ENCODE measurements at places on chromosomes 13 and 19.

DNA sequence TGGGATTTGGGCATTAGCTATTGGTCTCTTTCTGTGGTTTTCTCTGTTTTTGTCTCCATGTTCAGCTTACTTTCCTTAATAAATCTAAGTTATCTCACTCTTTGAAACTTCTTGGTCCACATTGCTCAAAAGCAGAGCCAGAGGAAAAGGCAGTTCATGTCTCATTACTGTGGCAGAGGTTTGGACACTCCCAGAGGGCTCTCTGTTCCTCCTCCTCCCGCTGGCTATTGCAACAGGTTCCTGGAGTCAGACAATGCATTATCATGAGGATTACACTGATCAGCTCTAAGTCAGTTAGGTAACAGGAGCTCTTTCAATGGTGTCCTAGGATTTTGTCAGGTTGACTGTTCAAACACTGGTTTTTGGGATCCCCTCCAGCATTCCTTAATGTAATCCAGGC is 298.8 kb downstream of the NDFIP2 start:
- DNase-seq = no peak

- peak; percentile 63 for DNase-seq
Observed at GRCh38 chr13:77698201-77699058, 943 bp downstream of the SLAIN1 start.

GRCh38 chr19:49442771-49443365 is 1.5 kb upstream of the SLC17A7 start:
- peak; percentile 93 for DNase-seq

DNA sequence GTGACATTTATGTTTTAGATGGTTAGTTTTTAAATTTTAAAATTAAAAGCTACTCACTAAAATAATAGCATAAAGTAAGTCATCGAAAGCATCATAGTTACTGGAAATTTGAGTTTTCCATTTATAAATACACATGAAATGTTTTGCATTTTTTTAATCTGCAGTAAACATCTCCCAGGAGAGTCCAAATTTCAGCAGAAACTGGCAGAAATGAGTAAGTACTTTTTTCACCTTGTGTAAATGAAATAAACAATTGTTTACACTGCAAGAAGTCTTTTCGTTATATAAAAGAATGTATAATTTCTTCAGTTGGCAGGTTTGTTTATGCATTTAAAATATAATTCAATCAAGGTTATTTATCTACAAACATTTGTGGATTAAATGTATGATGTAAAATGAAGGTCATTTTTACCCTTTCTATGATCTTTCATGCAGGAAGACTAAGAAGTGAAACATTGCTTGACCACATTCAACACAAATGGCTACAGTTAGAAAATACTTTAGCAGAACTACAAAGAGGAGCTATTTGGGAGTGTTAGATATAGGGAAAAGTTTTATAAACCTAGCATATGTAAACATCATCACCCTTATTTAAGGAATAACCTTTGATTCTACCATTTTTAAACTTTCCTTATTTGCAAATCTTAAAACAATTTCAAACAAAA is 55.6 kb downstream of the RCBTB2 start:
- DNase-seq = no peak

DNA sequence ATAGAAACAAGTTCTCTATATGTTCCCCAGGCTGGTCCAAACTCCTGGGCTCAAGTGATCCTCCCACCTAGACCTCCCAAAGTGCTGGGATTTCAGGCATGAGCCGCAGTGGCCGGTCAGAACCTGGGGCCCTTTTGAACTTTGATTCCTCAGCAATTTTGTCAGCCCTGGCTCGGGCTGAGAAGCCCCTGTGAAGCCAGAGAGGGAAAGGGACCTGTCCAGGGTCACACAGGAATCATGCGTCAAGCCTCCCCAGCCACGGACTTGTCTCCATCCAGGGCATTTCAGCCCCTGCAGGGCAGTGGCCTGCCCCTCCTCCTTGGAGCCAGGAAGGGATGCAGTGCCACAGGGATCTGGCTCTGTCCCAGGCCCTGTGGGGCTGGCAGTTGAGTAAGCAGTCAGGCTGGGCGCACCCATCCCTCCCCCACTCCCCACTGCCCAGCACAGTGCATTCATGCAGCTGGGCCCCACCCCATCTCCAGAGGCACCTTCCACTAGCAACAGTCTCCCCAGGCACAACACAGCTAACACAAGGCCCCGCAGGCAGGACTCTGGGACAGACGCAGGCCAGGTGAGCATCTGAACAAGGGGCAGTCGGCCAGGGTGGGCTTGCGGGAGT is at the start of gene CAPS:
Gene CAPS, plus strand, starts transcription at position 516 of the 619 bp plus-strand sequence. CDS start 153 bp downstream, outside the sequence.
- DNase-seq = peak; percentile 35

- DNase-seq = no peak
Observed at GRCh38 chr19:21321134-21321533, 8.1 kb downstream of the ZNF708 start.

DNA sequence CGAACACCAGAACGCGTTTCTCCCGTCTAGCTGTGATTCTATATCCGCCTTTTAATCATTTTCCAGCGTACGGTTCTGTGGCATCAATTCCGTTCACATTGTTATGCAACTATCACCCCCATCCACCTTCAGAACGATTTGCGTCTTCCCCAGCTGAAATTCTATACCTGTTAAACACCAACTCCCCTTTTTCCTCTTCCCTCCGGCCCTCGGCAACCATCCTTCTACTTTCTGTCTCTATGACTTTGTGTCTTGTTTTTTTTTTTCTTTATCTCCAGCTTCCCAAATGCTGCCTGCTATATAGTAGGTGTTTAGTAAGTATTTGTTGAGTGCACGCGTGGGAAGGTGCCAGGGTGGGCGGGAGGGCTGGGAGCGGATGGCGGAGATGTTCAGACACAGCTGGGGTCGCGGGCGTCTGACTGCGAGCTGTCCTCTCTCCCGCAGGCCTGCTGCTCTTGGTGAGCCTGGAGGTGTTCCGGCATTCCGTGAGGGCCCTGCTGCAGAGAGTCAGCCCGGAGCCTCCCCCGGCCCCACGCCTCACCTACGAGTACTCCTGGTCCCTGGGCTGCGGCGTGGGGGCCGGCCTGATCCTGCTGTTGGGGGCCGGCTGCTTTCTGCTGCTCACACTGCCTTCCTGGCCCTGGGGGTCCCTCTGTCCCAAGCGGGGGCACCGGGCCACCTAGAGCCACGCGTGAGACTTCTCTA is 20.2 kb downstream of the CACNG6 start:
- no peak for DNase-seq

DNA sequence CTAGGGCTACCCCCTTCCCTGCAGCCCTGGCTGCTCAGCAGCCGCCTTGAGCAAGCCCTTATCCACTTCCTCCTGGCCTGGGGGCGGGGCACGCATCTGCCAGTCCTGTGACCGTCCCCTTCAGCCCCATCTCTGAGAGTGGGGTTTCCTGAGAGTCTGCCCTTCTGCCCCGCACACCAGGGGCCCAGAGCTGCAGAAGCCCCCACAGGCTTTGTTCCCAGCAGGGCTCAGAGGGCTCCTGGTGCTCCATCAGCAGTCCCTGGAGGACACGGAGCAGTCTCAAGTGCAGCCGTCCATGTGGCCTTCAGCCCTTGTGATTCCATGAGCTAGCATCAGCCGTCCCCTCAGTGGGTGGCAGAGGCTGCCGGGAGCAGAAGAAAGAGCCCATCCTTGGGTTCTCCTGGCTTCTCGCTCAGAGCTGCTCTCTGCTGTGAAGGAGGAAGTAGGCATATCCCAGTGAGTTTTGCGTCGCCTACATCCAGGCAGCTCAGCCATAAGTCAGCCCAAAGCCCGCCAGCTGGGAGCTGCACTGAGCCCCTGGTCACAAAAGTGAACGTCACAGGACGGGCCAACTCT is 16.3 kb downstream of the MYO9B start:
- DNase-seq = no peak

DNA sequence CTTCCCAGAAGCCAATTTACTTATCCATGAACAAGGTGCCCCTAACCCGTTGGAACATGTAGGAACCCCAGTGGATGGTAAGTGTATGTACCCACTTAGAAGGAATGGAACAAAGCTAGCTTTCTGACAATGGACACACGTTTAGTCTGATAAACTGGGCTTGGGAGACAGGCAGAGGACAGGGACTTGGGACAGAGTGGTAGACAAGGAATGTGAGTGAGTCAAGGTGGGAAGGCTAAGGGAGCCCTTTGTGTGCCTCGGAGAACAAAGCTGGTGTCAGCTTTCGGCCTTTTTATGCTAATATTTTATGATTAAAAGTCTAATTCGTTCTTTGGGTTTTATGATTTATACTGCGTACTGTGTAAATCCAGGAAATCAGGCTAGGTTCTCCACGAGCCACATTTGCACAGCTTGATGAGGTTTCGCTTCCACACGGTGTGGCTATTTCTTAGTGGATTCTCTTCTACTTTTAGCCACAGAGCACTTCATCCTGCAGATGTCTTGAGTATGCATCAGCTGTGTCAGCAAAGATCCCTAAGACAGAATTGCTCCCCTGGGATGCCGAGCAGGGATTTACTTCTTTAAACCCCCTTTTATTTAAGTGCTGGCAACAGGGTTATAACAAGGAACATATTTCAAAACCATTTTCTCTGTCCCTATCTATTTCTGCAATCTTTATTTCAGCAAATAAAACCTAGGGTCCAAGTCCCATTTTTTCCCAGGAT is 258.5 kb downstream of the DLEU7 start:
- no peak for DNase-seq

GRCh38 chr19:55537741-55538111 is 793 bp upstream of the SBK2 start:
- no peak for DNase-seq

DNA sequence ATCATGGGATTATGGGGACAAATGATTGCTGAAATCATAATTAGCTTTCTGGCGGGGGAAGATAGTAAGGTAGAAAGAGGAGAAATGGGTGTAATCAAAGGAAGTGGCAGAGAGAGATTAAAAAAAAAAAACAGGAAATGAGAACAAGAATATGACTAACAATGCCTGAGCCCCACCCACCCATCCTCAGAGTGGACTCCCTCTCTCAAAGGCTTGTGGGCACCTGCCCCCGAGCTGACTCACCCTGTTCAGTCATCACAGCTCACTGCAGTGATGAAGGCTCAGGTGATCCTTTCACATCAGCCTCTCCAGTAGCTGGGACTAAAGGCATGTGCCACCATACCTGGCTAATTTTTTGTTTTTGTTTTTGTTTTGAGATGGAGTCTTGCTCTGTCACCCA is 26.4 kb upstream of the TPT1 start:
- no peak for DNase-seq

DNA sequence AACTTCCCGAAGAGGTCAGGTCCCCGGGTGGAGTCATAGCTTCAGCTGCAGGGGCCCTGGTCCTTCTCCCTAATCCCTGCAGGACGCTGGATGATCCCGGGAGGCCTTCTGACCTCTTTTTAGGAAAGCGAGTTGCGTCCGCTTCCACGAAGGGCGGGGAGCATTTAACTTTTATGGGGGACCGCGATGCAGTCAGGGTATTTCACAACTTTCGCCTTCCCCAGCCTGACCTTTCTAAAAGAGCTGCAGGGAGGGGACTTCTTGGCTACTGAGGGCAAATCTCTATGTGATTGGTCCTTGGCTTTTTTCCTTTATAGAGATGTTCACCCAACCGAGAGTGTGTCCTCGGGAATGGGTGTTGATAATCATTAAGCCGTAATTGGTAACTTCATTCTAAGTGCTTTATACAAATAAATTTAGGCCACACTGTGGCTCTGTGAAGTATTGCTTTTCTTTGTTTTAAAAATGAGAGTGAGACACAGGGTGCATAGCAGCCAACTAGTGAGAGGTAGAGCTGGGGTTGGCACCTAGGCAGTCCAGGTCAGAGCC is 778 bp downstream of the ZNF230 start:
- no peak for DNase-seq

- no peak for DNase-seq
Observed at GRCh38 chr19:33240181-33240771, 14.6 kb upstream of the SLC7A10 start.

DNA sequence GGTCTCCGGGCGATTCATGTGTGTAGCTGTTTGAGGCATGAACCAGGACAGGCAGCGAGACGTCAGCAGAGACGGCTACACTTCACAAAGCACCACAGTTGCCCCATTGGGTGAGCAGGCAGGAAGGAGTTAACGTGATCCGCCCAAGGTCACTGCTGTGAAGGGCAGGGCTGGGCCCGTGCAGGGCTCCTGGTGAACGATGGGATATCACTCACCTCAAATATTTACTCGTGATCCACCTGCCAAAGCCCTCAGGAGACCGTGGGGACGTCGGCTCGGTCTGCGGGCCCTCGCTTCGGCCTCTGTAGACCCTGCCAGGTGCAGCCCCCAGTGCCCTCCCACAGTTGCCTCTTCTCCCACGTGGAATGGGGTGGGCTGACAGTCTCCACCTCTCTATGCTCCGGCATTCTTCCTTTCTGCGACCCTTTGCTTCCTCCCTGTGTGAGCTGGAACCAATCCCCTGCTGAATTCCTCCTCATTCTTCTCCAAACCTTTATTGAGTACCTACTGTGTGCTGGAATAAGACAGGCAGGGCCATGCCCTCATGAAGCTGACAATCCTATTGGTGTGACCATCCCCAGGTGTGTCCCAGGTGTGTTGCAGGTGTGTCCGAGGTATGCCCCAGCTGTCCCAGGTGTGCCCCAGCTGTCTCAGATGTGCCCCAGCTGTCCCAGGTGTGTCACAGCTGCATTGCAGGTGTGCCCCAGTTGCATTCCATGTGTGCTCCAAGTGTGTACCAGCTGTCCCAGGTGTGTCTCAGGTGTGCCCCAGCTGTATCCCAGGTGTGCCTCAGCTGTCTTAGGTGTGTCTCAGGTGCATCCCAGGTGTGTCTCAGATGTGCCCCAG is 2.0 kb upstream of the GRK1 start:
- no peak for DNase-seq

GRCh38 chr19:952680-953444 is 27.0 kb downstream of the ARID3A start:
- no peak for DNase-seq

DNA sequence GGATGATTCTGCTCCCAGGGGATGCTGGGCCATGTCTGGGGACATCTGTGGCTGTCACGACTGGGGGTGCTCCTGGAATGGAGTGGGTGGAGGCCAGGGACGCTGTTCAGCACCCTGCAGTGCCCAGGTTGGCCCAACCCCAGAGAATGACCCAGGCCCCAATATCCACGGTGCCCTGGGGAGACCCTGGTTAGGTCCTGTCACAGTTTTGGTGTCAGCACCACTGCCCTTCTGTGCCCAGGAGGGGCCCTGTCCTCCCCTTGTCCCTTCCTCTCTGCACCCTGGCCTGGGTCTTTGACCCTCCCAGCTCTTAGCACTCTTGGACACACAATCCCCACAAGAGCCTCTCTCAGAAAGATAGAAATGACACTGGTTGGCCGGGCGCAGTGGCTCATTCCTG is 85.3 kb downstream of the GADD45B start:
- DNase-seq = no peak

DNA sequence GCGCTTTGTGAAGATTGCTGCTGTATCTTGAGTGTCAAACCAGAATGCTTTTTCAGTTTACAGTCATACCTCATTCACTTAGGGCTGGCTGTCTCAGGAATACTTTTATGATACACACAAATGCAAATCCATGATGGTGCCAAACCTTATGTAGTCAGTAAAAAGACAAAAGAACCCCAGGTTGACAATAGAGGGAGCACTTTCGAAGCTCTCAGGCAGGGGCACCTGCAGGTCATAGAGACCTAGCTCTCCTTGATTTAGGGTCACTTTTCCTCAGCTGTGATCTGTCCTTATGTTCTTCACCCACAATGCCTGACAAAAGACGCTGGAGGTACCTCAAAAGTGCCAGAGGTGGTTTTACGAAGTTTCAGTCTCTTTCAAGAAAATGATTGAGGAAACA is 172.2 kb downstream of the DNAJC15 start:
- DNase-seq = no peak

- no peak for DNase-seq
Observed at GRCh38 chr13:99935772-99936171, 35.8 kb downstream of the ZIC5 start.

- no peak for DNase-seq
Observed at GRCh38 chr13:26785838-26786630, 25.4 kb upstream of the GPR12 start.
